ENCODE measurements at places on chromosomes 7 and 10.

DNA sequence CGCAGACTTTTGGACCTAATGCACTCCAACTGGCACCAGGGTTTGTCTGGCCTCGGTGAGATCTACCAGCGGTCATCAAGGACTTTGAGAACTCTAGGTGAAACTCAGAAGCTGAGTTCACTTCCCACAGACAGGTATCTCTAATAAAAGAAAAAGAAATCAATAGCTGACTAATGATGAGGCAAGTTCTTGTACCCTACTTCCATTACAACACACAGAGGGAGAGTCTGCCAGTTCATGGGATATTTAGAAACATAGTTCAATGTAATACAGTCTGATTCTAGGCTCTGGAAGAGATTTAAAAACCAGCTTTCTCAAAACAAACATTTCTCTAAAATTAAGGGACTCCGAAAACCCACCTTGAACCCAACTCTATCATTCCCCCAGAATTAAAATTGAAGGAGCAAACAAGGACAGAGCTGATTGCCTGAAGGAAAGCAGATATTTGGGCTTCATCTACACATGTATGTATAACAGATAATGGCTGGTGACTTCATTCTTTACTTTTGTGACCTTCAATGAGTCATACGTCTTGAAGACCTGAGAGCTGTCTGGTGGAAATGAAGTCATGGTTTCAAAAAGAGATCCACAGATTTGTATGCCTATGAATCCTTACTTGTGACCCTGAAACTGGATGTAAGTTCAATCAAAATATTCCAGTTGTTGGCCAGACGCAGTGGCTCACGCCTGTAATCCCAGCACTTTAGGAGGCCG lies 2.7 kb upstream of the PNLIPRP1 start:
- DNase-seq, result no peak

DNA sequence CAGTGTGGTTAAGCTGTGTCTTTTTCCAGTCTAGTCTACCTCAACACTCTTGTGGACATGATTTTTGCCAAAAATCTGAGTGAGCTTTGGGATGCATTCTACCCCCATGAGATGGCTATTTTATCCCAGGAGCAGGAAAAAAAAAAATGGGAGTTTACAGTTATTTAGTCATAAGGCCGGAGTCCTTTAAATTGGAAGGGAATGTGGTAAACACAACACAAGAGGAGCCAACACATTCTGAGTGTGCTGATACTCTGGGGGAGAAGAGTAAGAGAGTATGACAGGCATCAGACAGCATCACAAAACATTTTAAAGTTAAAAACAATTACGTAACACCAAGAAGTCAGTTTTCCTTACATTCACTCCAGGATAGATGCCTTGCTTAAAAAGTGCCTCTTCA lies 46.1 kb downstream of the C1GALT1 start:
- no peak for DNase-seq

GRCh38 chr7:135683609-135684008 lies 21.3 kb downstream of the STMP1 start:
- DNase-seq, result no peak

DNA sequence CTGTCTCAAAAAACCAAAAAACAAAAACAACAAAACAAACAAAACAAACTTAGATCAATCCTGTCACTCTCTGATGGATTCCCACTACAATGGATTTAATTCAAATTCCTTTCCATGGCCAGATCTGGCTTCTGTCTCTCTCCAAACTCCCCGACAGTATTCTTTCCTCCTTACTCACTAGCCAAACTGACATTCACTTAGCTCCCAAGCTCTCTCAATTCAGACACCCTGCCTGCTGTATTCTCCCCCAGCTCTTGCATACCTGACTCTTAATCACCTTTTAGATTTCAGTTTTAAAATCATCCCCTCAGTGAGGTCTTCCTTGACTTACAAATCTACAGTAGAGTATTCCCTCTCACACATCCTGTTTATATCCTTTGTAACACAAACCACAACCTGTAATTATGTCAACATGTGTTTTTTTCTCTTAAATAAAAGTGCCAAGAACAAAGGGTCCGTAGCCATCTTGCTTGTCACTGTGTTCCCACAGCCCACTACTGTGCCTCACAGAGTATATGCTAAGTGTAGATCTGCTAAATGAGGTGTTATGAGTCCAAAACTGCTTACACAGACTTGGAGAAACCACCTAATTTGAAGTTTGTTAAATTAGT lies 14.4 kb downstream of the HERPUD2 start:
- DNase-seq, result no peak

DNA sequence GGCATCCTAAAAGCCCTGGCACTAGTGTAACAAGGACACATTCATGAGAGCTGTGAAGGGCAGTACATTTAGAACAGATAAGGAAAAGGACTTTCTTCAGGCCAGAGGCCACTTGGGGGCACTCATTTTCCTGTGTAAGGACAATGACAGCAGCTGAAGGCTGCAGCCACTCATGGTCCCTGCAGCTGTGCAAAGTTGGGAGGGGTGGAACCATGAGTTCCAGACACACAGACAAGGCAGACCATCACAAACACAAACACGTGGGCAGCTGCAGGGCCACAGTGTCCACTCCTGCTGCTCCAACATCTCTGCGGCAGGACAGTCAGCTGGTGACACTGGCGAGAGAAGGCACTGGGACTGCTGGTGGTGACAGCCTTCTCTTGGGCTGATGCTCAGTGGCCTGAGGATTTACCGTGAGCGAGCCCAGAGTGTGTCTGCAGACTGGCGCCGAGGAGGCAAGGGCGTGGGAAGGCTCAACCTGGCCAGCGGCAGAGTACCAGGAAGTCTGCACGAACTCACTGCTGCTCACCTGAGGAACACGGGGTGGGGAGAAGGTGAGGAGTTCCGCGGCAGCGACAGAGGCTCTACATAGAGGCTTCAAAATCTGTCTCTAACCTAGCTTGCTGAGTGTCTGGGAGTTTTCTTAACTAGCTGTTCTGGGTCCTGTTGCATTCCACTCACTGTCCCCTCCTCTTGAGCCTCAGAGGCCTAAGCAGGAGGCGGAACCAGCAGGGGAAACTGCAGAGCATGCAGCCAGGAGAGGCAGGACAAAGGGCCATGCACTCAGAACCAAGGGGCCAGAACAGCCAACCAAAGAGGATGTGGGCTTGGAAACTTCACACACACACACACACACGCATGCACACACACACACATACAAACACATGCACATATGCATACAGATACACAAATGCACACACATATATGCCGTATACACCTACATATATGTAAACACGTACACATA lies 76.5 kb upstream of the DDC start:
- peak; percentile 76 for DNase-seq

GRCh38 chr7:94792241-94792640 lies 115.2 kb upstream of the PPP1R9A start:
- DNase-seq, result no peak
